ENCODE measurements at places on chromosomes 2 and 18.

DNA sequence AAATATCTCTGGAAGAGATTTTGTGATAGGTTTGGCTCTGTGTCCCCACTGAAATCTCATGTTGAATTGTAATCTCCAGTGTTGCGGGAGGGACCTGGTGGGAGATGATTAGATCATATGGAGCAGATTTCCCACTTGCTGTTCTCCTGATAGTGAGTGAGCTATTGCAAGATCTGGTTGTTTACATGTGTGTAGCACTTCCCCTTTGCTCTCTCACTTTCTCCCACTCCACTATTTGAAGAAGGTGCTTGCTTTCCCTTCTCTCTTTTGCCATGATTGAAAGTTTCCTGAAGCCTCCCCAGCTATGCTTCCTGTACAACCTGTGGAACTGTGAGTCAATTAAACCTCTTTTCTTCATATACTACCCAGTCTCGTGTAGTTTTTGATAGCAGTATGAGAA is 97.0 kb upstream of the FN1 start:
- DNase-seq = no peak

GRCh38 chr2:28142386-28142785 is 250.3 kb upstream of the FOSL2 start:
- no peak for DNase-seq

DNA sequence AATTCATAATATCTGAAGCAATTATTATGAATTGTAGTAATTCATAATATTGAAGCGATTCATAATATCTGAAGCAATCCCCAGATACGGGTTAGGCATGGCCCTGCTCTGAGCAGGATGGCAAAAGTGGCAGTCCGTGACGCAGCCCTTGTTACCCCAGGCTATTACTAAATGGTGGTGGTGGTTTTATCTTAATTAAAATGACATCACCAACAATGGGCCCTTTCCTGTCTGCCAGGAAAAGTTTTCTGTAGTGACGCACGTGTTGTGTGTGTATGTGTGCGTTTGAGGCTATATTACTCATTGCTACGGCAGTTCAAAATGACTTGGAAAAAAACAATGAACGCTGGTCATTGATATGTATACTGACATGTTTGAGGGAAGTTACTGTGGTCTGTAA is 10.6 kb upstream of the MOCOS start:
- no peak for DNase-seq

DNA sequence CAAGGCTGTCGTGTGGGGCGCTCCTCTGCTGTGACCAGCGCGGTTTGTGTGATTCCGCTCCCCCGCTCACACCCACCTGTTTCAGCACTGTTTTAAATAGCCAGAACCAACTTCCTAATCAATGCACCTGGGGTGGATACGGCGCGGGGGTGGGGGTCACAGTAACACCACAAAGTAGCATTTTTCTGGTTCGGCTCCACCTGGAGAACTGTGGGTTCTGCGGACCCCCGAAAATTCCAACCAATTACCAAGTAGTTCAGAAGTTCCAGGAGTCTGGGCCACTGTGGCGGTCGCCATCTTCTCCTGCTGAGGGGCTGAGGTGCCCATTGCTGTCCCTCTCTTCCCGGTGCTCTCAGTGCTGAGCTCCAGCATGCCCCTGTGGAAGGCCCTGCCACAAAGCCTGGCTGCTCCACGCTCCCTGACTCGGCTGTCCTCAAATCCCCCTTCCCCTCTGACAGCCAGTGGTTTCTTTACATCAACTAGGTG is 79.4 kb downstream of the GFPT1 start:
- no peak for DNase-seq

DNA sequence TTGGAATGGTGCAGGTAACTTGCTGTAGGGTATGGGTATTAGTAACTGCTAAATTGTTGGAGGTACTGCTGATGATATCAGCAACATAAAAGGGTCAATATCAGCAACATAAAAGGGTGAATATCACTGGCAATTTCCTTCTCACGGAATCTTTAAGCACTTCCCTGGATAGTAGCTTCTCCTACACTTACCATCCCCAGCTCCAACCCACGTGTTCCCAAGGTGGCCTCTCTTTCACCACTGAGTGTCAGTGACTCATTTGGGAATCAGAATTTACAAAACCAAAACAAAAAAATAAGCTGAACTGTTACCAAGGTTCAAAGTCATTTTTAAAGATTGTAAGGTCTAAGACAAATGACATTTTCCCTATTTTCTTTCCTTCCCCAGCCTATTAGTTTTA is 70.8 kb downstream of the LRP2 start:
- DNase-seq = no peak

- DNase-seq = no peak
These were observed 31.2 kb upstream of the NPC1 start for GRCh38 chr18:23617412-23618014.

DNA sequence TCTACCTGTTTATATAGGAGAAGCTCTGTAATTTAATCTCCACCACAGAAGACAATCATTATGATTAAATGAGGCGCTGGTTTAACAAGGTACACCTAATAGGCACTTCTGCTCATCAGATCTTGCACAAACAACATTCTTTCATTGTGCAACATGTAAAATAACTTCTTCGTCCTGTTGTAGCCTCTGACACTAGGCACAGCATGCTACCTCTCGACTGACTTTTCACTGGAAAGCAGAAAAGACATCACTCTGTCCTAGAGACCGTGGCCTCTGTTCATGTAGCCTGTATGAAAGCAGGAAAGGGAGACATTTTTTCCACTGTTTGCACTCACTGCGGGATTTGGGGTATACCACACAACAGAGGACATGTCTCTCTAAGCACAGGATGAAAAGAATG is 316.5 kb downstream of the IRS1 start:
- no peak for DNase-seq

GRCh38 chr2:180017784-180018183 is 10.7 kb upstream of the CWC22 start:
- DNase-seq = no peak

DNA sequence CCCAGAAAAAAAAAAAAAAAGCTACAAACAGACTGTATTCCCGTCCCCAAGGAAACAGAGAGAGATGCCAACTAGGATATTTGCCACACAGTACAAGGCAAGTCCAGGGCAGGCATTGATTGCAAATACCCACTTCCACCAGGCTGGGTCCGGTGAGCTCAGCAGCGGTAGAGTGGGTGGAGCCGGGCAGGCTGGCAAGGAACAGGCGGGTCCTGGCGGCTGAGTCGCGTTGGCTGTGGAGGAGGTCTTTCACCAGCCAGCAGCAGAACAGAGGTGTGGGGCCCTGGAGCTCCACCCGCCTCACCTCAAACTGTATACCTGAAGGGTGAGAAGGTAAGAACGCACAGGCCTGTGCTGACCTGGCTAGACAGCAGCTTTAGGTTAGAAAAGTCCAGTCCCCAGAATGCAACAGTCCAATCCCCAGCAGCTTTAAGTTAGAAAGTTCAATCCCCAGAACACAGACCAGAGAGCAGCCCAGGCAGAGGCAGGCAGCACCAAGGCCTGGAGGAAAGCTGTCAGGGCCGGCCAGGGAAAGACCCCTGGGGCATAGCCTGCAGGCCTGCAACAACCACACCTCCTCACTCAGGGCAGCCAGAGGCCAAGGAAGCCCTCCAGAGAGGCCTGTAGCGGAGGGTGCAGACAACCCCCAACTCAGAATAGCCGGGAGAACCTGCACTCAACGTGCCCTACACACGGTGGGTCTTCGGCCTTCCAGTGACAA is 21.9 kb upstream of the MTERF4 start:
- no peak for DNase-seq

GRCh38 chr2:153464395-153464794 is 14.2 kb downstream of the RPRM start:
- no peak for DNase-seq

- DNase-seq = peak; percentile 13
These were observed 557.9 kb downstream of the CCDC85A start for GRCh38 chr2:56741601-56742102.

- no peak for DNase-seq
These were observed 281.0 kb downstream of the DCC start for GRCh38 chr18:52620926-52621439.

DNA sequence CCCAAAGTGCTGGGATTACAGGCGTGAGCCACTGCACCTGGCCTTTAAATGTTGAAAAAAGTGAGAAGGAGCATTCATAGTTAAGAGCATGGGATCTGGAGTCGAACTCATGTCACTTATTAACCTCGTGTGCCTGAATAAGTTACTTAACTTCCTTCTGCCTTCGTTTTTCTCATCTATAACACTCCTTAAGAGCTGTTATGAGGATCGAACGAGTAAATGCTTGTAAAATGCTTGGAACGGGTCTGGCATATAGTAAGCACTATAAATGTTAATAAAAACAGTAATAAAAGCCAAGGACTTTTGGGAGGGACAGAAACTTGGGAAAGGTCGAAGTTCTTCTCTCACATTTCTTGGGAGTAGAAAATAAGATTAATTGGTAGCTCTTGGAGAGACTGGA is 40.8 kb downstream of the RAB10 start:
- DNase-seq = no peak

DNA sequence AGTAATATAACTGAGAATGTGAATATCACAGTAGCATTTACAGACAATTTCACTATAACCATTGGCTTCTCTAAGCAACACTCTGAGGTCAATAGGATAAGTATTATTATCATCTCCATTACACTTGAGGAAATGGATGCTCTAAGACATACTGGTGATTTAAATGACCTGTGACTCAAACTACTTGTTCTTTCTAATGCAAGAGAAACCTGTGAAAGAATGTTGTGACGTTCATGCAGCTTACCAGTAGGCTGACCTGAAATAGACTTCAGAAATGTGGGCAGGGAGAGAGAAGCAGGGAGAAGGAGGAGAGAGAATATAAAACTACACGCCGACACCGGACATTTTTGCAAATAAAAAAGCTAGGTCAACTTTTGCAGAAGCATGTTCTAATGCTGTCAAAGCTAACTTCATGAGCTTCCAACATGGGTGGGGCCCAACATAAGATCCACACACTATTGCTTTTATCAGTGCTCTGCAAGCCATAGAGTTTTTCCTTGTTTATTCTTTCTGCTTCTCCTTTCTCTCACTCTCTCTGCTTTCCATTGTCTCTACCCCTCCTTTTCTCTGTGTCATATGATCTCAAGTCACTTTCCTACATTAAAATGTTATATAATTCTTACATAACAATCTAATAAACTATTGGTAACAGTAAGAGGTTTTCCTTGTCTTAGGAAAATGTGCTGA is 217.6 kb upstream of the FN1 start:
- no peak for DNase-seq

- no peak for DNase-seq
These were observed 19.1 kb downstream of the MSTN start for GRCh38 chr2:190043441-190043840.

DNA sequence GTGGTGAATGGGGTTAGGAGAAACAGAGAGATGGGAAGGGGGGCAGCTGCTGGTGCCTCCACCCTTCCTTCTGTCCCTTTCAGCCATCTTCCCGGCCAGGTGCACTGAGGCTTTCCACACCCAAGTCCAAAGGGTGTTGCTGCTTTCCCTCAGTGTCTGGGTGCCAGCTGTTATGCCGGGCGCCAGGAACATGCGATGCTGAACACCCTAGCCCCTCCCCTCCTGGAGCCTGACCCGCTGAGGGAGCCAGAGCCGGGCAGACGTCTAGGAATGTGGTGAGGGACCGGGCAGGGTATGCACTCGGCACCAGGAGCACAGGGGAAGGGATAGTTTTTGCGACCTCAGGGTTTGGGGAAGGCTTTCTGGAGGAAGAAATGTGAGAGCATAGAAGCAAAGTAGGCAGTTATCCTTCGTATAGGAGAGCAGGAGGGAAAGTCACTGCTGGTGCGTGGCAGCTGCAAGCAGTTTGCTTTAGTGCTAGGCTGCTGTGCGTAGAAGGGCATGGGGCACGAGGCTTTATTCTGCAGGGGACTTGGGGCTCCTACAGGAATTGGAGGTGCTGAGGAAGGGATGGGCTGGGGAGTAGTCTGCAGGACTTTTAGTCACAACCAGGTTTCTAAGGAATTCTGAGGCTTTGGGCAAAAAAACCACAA is 147.7 kb downstream of the TSN start:
- DNase-seq = no peak

DNA sequence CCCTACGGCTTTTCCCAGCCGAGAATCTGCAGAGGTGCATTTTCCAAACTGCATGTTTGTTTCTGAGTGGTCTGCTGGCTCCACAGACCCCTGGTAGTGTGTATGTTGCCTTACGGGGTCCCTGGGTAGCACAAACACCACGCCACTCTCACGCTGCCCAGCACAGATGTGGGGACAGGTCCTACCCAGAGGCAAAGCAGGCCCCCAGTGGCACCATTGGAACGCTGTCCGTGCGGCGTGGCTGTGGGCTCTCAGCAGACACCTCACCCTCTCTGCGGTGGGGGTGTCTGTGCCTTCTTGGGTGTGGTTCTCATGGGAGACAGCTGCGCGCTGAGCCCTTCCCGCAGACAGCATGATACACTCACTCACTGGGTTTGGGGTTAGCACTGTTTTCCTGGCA is 137.4 kb downstream of the NFATC1 start:
- no peak for DNase-seq

DNA sequence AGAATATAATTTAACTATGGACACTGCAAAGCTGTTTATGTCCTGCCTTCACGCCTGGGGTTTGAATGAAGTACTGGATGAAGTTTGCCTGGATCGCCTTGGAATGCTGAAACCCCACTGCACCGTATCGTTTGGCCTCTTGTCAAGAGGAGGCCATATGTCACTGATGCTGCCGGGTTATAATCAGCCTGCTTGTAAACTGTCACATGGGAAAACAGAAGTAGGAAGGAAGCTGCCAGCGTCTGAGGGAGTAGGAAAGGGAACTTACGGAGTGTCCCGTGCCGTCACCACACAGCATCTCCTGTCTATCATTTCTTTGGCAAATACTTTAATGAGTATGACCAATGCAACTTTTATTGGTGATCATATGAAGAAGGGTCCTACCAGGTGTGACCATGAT is 105.8 kb downstream of the WDR7 start:
- DNase-seq = no peak

DNA sequence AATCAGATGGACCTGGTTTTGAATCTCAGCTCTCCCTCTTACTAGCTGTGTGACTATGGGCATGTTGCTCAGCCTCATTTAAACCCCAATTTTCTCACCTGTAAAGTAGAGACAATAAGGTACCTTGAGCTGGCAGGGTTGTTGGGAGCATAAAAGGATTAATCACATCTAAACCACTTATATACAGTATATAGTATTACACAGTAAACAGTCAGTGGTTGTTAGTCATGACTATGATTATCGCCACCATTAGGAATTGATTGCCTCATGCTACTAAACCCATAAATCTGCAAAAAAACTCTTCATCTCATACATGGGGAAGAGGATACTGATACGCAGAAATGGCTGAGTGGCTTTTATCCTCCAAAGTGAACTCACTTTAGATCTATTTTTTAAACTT is 65.8 kb downstream of the INO80D start:
- no peak for DNase-seq

- DNase-seq = peak; percentile 37
These were observed 78.1 kb upstream of the PDE1A start for GRCh38 chr2:182504903-182505302.

GRCh38 chr2:134347756-134348155 is 93.9 kb downstream of the MGAT5 start:
- peak; percentile 26 for DNase-seq

- no peak for DNase-seq
These were observed 15.9 kb upstream of the TGFA start for GRCh38 chr2:70569559-70569958.
